Activated CD8-positive, alpha-beta memory T cell treated with anti-CD3 and anti-CD28 coated beads for 1 hour (primary cell): ENCODE measurements at places on chromosomes 7 and 10.

DNA sequence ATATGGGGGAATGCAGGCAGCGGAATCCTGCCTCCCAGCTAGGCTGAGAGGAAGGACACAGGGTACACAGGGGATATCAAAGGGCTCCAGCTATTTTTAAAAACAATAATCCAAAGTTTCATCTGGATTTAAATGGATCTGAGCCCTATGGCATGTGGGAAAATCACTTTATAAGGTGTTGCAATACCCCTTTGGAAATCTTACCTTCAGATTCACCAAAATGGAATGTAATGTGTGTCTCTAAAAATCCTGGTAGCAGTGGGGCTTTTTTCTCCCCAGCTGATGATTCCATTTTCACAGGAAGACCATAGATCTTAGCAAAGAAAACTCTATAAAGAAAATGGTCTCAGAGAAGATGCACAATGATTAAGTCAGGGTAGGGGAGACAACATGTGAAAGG, 722.2 kb downstream of the PARD3 start:
- no peak for DNase-seq

- no peak for DNase-seq
Observed at GRCh38 chr7:151917791-151918509, 38.3 kb upstream of the GALNTL5 start.

DNA sequence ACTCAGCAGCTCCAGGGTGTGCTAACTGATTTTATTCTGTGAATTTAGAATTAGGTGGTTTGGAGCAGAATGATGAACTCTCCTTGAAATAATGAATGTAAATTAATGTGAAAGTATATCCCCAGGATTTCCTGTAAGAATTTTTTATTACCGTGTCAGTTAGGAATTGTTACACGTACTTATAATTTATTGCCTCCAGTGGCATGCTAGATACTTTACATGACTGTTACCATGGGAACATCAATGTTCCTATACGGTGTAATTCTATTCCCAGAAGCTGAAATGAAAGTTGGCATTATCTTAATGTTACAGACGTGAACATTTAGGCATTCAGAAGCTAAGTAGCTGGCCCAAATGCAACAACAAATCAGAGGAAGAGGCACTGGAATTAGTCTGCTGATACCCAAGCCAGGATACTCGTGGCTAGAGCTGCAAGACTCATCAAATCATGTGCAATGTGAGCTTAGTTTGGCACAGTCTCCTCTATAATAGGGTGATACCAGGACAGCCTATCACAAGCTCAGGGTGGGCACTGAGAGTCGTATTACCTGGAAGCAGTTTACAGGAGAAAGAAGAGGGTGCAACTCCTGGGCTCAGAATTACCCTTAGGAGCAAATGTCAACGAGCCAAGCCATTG, 30.0 kb upstream of the PRKAR2B start:
- DNase-seq: no peak

GRCh38 chr10:133448120-133448519, 5.6 kb upstream of the SCART1 start:
- DNase-seq: no peak

DNA sequence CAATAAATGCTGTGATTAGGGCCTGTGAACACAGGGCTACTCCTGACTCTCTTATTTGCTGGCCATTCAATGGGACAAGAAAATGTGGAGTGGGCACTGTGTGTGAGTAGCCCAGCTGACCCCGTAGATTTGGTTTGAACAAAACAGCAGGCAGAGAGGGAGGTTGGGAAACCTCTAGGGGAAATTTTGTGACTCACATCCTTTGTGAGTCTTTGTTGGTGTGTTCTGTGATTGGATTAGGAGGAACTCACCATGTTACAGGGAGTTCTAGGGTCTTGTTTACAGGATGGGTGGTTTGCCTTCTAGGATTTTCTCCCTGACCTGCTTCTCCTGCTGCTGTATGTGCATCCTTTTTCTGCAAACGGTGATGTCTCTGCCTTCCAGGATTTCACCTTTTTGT, 128.3 kb upstream of the MKI67 start:
- DNase-seq: no peak

DNA sequence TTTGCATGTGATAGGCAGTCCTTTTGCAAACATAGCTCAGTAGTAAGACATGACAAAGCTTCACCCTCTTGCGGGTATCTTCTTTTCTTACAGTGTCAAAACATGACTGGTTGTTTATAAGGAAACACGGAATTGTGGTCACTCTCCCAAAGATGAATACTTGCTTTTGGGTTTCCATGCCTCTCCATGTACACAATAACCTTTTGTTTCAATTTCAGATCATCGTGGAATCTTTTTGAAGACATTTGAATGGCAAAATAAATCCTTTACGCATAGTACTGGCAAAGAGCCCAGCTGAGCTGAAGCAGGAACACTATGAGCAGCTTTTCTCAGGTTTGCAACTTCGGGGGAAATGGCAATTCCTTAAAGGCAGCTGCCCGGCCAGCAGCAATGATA, 156.8 kb upstream of the FRMD4A start:
- no peak for DNase-seq

DNA sequence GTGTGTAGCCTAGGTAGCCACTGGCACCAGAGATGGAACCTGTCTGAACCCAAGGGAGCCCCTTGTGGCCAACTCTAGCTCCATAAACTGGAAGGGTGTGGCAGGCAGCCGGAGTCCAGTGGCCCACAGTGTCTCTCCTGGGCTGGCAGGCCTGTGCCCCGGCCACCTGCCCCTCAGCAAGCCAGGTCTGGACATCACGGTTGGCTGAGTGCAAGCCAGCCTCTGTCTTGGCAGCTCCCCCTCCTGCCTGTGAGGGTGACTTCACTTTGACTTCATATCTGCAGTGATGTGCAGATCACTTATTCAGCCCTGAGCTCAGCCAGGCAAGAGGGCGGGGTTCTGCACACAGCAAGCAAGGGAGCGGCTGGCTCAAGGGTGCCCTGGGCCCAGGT, 1.3 kb upstream of the RET start:
- no peak for DNase-seq

GRCh38 chr7:36474283-36475010, 84.8 kb downstream of the ANLN start:
- DNase-seq: no peak

GRCh38 chr10:27153845-27154193, 365 bp downstream of the YME1L1 start:
- no peak for DNase-seq

GRCh38 chr10:71838264-71839211, 12.5 kb downstream of the PSAP start:
- DNase-seq: no peak

- DNase-seq: no peak
Observed at GRCh38 chr10:2456834-2457233, 610.5 kb upstream of the PFKP start.

DNA sequence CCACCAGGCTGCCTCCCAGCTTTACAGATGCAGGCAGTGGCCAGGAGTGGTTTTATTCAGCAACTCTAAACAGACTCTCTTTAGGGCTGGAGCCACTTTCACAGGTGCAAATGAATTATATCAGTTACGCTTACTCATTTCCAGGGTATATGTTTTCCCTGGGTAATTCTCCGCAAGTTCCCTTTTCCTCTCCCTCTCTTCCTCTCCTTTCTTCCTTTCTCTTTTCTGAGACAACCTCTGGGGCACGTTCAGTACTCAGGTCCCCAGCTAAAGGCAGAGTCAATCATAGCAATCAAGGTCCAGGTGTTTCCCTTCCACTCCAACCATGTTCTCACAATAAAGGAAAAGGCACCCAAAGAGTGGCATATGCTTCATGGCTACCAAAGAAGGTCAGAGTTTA, 41.3 kb downstream of the PDLIM1 start:
- no peak for DNase-seq

DNA sequence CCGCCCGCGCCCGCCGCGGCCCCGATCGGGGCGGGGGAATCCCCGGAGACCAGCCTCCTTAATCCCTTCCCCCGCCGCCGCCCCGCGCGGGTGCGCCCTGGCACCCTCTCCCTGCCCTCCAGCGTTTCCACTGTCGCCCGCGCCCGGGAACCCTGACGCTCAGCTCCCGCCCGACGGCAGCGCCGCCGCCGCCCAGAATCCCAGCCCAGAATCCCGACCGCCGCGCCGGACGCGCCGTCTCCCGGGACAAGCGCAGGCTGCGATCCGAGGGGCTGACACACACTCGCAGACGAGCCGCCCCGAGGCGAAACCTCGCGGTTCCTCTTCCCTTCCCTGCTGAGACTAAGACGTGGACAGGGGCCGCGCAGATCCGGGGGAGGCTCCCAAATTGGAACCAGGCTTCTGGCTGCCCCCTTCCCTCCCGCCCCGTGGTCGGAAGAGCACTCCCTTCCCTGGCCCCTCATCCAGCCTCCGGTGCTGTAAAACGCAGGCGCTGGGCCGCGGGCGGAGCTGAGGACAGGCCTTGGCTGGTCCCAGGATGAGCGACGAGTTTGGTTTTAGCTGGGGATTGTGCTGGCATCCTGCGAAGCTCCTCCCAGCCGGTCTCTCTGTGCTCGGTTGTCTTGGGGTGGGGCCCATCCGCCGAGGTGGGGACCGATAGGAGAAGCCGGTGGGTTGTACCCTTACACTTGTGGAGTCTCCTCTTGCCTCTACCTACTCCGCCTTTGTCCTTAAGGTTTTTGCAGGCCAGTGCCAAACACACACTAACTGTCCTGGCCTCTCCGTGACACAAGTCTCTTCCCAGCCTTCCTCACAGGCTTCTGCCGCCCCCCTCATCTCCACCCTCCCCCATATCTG, 1.1 kb downstream of the MARVELD1 start:
- no peak for DNase-seq

DNA sequence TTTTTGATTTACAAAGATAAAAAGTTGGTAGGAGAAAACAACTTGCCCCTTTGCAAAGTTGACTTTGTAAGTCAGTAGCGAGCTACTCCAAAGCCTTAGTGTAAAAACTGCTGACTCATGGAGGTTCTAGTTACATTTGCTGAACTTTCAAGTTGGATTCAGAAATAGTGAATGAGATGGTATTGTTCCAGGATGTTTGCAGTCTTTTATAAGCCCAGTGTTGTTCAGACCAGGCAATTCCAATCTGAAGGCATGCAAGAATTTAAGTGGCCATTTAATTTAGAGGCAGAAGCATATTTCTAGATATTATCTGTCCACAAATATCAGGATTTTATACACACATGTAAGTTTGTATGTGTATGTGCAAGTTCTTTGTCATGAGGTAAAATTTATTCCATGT, 21.6 kb downstream of the TES start:
- no peak for DNase-seq

- DNase-seq: no peak
Observed at GRCh38 chr10:6553937-6554336, 26.1 kb downstream of the PRKCQ start.

GRCh38 chr10:132129431-132129830, 57.3 kb upstream of the DPYSL4 start:
- DNase-seq: no peak

DNA sequence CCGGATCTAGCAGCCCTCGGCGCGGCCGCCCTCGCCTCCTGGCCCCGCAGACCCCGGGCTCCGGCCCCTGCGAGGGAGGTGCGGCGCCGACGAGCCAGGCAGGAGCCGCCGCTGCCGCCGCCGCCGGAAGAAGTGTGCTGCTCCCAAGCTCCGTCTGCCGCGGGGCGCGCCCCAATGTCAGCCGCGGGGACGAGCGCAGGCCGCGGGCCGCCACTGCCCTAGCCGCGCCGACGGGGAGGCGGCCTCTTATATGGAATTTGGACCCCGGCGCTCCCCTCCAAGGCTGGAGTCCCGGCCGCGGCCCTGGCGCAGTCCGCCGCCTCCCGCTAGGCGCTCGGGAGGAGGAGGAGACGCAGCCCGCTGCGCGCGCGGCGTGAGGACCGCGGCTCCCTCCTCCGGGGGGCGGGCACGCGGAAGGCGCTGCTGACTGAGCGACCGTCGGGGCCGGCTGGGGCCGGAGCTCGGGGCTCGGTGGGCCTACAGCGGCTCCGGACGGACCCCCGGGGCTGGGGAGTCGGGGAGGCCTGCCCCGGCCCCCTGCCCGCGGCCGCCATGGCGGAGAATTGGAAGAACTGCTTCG, at the start of gene TRIM8:
Gene TRIM8 (plus strand): TSS at position 414 of the 580 bp plus-strand sequence. CDS start 139 bp downstream, at position 553.
- DNase-seq: peak; percentile 44

DNA sequence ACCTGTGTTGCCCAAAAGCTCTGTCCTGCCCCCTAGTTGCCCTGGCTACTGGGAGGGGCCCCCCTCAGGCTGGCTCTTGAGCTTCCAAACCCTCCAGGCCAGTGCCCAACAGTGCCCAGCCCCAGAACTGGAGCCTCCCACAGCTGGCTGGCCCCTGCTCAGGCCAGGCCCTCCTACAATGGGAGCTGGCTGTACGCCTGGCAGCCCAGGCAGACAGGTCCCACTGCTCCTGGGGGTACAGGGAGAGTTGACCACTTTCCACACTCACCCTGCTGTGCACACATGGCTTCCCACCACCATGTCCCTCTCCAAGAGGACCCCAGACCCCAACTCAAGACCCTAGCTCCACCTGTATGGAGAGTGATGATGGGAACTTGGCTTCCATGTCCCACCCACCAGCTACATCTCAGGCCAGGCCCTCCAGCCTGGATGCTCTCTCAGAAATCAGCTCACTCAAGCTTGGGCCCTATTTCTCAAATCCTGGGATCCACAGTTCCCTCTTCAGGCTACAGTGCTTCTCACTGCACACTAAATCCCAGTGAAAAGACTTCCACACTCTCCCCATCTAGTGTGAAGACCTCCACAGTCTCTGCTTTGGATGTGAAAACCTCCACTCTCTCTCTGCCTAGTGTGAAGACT, 92.6 kb downstream of the OAT start:
- DNase-seq: no peak

- DNase-seq: no peak
Observed at GRCh38 chr7:17158261-17158660, 140.2 kb upstream of the AHR start.

- DNase-seq: no peak
Observed at GRCh38 chr7:729140-730000, 2.3 kb upstream of the PRKAR1B start.

DNA sequence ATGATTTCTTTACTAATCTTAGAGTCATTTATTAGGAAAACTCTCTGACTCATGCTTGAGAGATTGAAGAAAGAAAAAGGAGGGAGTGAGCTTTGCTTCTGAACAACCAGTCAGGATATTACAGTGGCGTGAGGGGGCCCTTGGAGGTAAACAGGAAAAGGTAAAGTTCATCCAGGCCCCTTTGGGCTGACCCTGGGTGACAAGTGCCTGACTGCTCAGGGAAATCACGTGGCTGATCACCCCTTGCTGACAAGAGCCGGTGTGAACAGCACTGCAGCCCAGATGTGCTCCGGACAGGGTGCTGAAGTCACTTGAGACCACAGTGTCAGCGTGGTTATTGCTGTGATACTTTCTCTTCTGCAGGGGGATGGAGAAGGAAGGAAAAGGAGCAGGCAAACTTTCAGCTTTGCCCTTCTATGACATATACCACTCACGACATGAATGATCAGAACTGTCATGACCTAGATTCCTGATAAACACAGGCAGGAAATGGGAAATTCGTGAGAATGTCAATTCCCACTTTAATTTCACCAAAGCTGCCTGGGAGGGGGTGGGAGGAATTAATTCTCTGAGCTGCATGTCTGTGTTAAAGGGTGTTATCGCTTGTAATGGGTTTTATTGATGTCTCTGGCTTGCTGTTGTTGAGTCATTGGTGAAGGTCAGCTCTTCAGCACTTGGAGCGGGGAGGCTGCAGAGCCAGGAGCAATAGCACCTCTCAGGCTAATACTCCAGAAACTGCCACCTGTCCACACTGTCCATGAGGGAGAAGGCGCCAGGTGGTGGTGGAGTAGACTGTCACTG, 139.8 kb upstream of the AOAH start:
- DNase-seq: peak; percentile 9
